ENCODE measurements at places on chromosomes 3 and 15.

DNA sequence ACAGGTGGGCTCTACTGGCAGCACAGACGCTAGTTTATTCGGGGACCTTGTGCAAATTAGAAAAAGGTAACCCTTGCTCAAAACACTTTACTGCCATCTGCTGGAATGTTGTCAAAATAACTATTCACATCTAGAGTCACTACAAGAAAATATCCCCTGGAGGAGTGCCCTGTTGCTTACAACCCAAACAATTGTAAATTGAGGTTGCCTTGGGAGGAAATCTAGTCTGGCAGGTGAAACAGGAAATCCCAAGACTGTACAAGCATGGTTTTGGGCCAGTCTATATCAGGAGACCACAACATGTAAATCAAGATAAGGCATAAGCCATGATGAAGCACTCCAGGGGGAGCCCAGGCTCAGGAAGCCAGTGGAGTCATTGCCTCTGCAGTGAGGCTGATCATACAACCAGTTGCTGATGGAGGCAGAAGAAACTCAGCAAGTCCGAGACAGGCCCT lies 136.8 kb upstream of the ACP3 start:
- no peak overlapping the region for H3K4me3 ChIP-seq
- H3K27ac ChIP-seq, result no peak overlapping the region
- no peaks in the 10 kb centered on the region for H3K27me3 ChIP-seq
- no peak for DNase-seq
- H3K4me1 ChIP-seq, result no peaks in the 10 kb centered on the region

GRCh38 chr3:127015282-127016042 lies 32.5 kb downstream of the PLXNA1 start:
- H3K27me3 ChIP-seq, result no peaks in the 10 kb centered on the region
- H3K4me1 ChIP-seq, result no peaks in the 10 kb centered on the region
- no peak for DNase-seq
- H3K4me3 ChIP-seq, result no peak overlapping the region
- H3K36me3 ChIP-seq, result no peaks in the 10 kb centered on the region

GRCh38 chr3:41050144-41050543 lies 149.2 kb upstream of the CTNNB1 start:
- no peaks in the 10 kb centered on the region for H3K27me3 ChIP-seq
- no peak overlapping the region for H3K27ac ChIP-seq
- no peaks in the 10 kb centered on the region for H3K36me3 ChIP-seq
- no peak overlapping the region for H3K4me3 ChIP-seq
- DNase-seq, result no peak
- no peaks in the 10 kb centered on the region for H3K4me1 ChIP-seq

DNA sequence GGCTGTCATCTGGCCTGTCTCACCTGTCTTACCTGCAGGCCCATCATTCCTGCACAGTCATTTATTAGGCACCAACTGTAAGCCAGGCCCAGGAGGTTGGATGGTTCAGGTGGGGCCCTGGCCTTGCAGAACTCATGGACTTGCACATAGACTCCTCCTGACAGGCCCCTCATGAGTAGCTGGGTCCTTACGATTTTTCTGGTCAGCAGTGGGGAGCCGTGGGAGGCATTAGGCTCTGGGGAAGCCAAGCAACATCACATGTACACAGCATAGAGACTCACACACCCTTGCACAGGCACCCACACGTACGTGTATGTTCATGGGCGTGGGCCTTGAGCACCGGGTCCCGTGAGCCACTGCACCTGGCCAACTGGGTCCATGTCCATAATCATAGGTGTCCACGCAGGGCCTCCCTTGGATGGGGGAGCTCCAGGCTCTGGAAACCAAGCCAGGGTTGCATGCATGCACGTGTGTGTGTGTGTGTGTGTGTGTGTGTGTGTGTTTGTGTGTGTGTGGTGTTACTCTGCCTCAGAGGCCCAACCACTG lies 20.3 kb downstream of the CISH start:
- no peaks in the 10 kb centered on the region for H3K27me3 ChIP-seq
- no peak for DNase-seq
- H3K4me1 ChIP-seq, result no peaks in the 10 kb centered on the region
- H3K27ac ChIP-seq, result peak overlapping the region; percentile 35
- H3K4me3 ChIP-seq, result no peak overlapping the region
- no peaks in the 10 kb centered on the region for H3K36me3 ChIP-seq

DNA sequence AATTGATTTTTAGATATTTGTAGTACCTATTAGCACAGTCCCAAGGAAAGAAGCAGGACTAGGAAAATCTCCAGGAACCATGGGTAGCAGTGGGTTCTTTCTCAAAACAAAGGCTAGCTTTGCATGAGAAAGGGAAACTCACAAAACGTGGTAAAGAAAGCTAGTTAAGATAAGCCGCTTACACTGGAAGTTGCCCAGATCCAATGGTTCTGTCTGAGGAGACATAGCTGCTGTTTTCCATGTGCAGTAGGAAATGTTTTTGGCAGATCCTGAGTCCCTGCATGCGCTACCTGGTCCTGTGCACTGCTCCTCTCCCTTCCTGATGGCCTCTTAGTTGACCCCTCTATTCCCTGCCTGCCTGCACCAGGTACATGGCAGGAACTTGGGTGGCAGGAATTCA lies 60.4 kb downstream of the TFG start:
- H3K4me1 ChIP-seq, result no peaks in the 10 kb centered on the region
- H3K4me3 ChIP-seq, result no peak overlapping the region

- H3K4me1 ChIP-seq, result no peaks in the 10 kb centered on the region
These were observed 2.6 kb downstream of the APBA2 start for GRCh38 chr15:28888302-28888894.

- no peaks in the 10 kb centered on the region for H3K4me1 ChIP-seq
- no peaks in the 10 kb centered on the region for H3K27me3 ChIP-seq
These were observed 77.0 kb downstream of the KLF13 start for GRCh38 chr15:31403606-31404005.

DNA sequence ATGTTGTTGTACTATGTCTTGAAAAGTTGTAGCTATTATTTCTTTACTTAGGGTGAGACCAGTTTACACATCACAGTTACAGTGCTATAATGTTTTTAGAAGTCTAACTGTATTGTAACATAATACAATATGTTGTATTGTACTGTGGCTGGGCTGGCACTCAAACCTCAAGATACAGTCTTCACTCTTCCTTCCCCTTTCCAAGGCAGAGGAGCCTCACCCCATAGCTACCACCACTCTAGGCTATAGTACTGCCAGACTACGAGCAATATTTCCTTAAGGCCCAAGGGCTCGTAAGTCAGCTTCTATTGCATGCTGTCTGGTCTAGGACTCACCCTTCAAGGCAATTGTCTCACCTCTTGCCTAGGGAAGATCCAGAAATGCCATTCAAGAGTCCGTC lies 597.7 kb downstream of the OTOL1 start:
- no peak for DNase-seq
- H3K4me3 ChIP-seq, result no peak overlapping the region
- H3K27ac ChIP-seq, result no peak overlapping the region
- H3K36me3 ChIP-seq, result no peaks in the 10 kb centered on the region
- H3K27me3 ChIP-seq, result no peaks in the 10 kb centered on the region
